ENCODE measurements at places on chromosomes 13 and 19. TPM values are rescaled to one million over a fixed set of nuclear protein-coding genes. Genes with fewer than 3 reads are reported as not detected.

FUT1 gene
- 1.6 TPM for total RNA-seq

- no peak for DNase-seq
These were observed 44.4 kb upstream of the HMGB1 start for GRCh38 chr13:30510091-30510490.

DNA sequence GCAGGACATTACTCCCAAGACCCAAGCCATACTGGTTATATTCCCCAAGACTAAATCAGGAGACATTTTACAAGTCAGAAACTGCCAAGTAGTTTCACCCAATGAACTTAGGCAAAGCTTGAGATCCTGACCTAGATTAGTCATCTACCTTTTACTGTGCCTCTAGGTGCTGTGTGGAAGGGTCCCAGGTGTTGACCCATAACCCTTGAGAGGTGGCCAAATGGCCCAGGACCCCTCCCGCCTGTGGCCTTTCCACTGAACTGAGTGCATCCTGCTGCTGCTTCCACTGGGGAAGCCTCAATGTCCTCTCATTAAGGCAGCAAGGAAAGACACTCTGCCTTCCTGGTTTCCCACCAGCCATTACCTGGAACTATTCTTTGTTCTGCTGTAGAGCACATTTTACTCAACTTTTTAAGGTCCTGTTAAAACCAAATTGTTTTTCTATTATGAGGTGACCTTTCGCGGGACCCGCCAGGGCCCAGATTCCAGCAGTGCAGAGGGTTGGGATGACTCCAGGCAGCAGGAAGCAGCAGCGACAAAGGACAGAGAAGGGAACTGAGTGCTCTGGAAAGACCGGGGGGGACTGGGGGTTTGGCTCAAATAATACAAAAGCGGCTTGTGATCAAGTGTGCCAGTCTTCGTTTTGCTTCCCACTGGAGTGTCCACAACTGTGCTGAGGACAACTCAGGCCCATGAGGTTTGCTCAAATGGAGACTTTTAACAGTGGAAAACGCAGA lies 27.1 kb downstream of the ANKRD10 start:
- DNase-seq = no peak

DPF1 gene
- total RNA-seq = 1.1 TPM

IGFL1 gene
- total RNA-seq = not detected

DNA sequence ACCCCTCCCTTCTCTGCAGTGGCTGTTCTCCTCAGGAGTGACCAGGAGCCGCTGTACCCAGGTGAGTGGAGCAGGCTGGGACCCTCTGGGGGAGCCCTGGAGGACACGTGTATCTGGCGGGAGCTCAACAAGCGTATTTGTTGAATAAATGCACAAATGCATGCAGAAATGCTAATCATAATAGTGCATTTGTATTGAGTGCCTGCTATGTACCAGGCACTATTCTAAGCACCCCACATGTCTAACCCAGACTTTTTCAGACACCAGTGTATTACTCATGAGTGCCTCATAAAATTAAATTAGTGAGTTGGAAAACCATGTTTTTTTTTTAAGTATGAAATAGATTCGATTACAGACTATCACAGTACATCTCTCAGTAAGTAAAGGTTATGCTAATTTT lies 7.9 kb downstream of the HPN start:
- no peak for DNase-seq
